ENCODE measurements at places on chromosomes 16 and 17. TPM values are rescaled to one million over a fixed set of nuclear protein-coding genes. Genes with fewer than 3 reads are reported as not detected.

Gene KCNAB3
- not detected for total RNA-seq

Gene GH2
- not detected for total RNA-seq

Gene FNDC8
- total RNA-seq: not detected

Gene KRT14
- not detected for total RNA-seq

Gene KRTAP4-4
- not detected for total RNA-seq

Gene NPIPA5
- total RNA-seq: 4.9 TPM

Gene NPIPA2
- total RNA-seq: not detected

Gene CDH5
- total RNA-seq: not detected

Gene CASKIN2
- total RNA-seq: 11.6 TPM

Gene PHOSPHO1
- total RNA-seq: 3.5 TPM

Gene MIEF2
- total RNA-seq: 20.5 TPM

GRCh38 chr16:68190736-68191510 is 45.0 kb downstream of the ESRP2 start:
- DNase-seq: no peak

DNA sequence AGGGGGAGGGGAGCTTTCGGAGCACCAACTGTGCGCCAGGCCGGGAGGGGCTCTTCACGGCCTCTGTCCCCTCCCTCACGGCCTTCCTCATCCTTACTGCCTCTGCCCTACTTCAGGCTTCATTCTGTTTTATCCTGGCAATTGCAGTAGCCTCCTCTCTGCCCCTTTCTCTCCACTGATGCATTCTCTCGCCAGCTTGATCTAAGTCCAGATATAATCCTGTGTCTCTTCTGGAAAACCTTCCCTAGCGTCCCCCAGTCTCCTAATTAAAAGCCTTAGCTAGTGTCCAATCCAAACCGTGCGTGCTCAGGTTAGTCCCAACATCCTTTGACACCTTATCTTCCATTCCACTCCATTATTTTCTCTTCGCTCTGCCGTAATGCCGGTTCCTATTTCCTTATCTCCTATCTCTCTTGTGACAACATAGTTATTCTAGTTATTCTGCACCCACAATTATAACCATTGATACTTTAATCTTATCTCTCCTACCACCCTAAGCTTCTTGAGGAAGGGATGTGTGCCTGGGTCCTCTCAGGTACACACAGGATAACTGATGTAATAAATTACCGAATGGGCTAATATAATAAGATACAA is 869 bp downstream of the ZNF48 start:
- peak; percentile 64 for DNase-seq

DNA sequence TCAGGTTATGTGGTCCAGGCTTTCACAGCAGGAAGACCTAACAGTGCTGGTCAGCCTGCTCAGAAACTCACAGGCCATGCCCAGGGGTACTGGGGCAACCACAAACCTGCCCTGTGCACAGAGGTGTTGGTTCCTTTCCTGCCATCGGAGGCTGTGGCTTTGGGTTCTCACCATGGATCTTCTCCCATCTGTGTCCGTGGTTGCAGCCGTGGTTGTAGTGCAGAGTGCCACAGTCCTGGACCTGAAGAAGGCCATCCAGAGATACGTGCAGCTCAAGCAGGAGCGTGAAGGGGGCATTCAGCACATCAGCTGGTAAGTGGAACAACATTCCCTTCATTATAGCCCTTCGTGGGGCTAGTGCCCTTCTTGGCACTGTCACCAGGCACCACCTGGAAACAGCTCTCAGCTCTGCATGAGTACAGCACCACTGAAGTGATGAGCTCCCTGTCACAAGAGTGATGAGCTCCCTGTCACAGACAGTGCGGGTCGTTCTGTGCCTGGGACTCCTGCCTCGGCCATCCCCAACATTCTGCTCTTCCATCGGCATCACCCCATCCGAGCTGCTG is 2.0 kb downstream of the SNRNP25 start:
- DNase-seq: no peak

GRCh38 chr17:57121308-57122042 is 36.4 kb downstream of the AKAP1 start:
- peak; percentile 73 for DNase-seq

GRCh38 chr16:8084302-8084701 is 506.0 kb downstream of the TMEM114 start:
- no peak for DNase-seq

DNA sequence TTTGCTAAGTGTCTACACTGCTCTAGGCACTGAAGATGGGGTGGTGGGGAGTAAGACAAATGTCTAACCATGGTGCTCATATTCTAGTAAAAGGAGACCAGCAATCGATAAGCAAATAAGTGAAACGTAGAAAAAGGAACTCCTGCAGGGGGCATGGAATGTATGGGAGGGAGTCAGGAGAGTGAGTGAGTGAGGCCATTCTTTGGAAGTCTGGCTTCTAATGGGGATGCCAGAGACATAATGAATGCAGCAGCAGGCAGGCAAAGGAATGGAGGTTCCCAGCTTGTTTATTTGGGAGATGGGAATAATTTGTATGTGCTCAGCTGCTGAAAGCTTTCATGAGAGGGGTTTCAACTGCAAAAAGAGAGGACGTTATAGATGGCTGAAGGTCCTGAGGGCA is 216.4 kb upstream of the DYNLRB2 start:
- DNase-seq: no peak

GRCh38 chr17:82235775-82236141 is 6.9 kb downstream of the SLC16A3 start:
- DNase-seq: no peak

DNA sequence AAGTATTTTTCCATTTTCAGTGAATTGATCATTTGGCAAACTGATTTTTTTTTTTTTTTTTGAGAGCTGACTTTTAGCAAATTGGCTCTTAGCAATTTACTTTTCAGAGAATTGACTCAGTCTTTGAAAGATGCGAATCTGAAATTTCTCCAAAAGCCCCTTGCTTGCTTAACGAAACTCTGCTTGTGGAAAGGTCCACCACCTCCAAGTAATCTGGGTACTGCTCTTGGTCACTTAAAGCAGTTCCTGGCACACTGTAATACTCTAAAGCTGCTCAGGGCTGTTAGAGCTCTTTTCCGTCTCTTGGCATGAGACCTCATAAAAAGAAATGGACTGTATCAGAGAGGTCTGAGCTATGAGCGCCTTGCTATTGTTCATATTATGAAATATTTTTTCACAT is 2.9 kb downstream of the GSDMB start:
- no peak for DNase-seq

DNA sequence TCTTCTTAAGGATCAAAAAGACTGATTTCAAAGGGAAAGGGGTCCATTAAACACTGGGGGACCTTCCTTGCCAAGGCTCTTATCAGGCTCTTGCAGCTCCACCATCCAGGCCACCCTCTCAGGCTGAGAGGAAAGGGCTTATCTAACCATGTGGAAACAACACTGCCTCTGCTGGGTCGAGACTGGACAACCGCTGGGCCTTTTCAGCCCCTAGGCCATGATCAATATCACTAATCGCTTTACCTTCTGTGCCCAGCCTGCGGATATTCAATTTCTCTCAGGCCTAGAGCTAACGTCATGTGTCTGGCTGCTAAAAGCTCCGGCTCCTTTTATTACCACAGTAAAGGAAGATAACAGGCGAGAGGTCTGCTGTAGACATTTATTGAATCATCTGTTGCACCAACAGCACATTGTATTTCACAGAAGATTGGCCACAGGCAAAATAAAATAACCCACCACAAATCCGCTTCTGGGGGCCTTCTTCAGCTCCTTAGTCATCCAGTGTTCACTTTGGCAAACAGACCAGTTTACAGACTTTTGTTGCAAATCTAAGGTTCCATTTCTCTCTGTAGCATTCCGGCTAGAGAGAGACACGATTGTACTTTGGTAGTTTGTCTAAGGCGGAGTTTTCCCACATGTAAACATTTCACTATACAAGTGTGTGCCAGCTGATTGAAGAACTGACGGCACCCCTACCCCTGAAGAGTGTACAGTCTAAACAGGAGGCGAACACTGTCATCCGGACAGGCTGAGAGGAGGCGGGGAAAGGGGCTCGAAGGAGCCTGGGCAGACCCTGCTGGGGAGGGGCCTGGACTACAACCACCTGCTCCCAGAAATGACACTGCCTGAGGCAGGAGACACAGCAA is 13.9 kb downstream of the CYB561 start:
- DNase-seq: no peak

GRCh38 chr17:15456972-15457722 is 10.3 kb downstream of the CDRT4 start:
- DNase-seq: peak; percentile 91

- DNase-seq: no peak
These were observed 61.9 kb upstream of the CCL1 start for GRCh38 chr17:34424814-34425491.

- no peak for DNase-seq
These were observed 83.1 kb downstream of the CCDC182 start for GRCh38 chr17:57662041-57662440.

- no peak for DNase-seq
These were observed 108.6 kb downstream of the ABCC12 start for GRCh38 chr16:48047241-48047640.

DNA sequence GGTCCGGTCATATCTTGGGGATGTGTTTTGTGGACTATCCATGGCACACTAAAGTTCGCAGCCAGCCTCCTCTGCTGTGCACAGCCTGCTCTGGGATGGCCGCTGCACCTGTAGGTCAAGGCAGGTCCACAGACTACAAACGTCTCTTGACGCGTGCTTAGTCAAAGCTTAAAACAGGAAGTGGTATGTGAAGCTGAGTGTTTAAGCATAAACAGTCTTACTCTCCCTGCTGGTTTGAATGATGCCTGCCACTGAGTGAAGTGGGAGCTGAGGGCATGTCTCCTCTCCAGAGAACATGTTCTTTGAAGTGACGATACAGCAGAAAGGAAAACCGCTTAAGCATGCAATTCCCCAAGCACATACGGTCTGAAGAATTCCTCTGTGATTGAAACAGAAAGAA is 365.6 kb downstream of the SLC39A11 start:
- no peak for DNase-seq

Measured in G401 (cell line).